Dermis blood vessel endothelial cell (primary cell): ENCODE measurements at places on chromosomes 11 and 22.

- no peak for DNase-seq
Measured at GRCh38 chr22:33288078-33288477, 229.9 kb upstream of the SYN3 start.

DNA sequence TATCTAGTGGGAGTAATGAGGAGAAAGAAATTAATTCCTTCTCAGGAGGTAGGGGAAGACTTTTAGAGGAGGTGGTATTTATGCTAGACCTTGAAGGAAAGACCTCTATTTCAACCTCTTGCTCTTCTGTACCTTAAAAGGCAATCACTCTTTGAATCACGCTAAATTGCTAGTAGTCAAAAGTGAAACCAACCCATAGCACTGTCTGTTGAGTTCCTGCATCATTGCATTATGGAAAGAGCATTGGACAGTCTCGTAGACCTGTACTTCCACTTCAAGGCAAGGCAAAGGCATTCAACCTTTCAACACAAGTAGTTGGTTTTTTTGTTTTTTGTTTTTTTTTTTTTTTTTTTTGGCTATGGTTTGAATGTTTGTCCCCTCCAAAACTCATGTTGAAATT is 770.4 kb downstream of the ETS1 start:
- DNase-seq = no peak

- no peak for DNase-seq
Measured at GRCh38 chr22:33240888-33241475, 182.8 kb upstream of the SYN3 start.

DNA sequence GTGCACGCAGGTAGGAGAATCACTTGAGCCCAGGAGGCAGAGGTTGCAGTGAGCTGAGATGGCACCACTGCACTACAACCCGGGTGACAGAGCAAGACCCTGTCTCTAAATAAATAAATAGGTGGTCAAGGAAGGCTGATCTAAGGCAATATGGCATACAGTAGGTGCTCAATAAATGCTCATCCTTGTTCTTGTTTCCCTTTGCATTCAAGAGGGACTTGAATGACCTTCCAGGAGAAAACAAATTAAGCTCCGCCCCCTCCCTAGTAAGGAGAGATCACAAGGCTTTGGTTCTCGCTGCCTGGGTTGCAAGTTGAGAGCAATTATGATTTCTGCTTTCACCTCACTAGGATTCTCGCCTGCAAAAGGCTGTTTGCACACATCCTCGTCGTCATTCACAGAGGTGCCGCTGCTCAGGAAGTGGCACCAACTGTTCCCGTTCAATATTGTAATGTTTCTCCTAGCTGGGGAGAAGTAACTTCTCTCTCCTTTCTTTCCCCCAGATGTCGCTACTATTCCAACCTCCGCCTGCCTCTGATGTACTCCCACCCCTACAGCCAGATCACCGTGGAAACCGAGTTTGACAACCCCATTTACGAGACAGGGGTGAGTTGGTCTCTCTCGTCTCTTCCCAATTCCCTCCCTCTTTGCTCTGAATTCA is 51.8 kb upstream of the ASPHD2 start:
- no peak for DNase-seq

DNA sequence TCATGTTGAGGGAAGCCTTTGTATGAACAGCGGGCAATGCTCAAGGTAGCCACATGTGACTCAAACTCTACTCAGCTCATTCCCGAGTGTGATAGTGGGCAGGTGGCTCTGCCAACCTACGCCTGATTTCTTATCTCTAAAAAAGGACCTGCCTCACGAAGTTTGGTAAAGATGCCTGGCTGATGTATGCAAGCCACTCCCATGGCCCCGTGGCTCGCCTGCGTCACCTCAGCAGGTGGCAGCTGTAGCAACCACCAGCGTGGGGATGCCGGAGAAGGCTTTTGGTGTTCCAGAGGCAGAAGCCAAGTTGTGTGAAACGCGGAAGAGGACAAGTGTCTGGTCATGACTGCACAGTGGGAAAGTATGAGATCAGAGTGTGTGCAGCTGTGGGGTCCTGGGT is 5.4 kb downstream of the FADS2 start:
- DNase-seq = no peak

DNA sequence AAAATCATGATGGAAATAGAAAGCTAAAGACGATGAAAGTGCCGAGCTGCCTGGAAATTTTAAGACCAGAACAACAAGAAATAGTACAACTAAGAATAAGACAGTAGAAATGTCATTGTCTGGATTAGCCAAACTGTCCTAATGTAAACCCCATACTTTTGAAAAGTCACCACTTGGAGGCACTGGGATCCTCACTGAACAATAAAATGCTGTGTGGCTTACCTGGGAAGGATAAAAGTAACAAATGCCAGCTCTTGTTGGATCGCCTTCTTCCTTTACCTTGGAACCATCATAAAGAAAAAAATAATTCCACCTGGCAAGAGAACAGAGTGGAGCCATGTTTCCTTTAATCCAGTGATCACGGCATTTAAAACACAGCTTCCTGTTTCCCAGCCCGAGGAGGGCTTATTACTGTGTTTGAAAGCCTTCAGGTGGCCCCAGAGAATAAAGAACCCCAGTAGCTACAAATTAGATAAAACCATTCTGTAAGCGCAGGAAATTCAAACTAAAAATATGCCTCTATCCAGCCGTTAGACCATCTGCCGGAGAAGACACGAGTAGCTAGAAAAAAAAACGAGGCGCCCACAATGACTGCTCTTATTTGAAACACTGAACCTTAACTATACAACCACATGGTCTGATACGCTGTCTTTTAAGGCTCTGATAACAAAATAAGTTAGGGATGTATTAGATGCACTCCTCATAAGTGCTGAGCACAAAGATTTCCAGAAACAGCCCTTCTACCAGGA is 4.4 kb downstream of the HPS4 start:
- DNase-seq = peak; percentile 32

- DNase-seq = peak; percentile 15
Measured at GRCh38 chr11:14029971-14030920, 67.7 kb downstream of the SPON1 start.

DNA sequence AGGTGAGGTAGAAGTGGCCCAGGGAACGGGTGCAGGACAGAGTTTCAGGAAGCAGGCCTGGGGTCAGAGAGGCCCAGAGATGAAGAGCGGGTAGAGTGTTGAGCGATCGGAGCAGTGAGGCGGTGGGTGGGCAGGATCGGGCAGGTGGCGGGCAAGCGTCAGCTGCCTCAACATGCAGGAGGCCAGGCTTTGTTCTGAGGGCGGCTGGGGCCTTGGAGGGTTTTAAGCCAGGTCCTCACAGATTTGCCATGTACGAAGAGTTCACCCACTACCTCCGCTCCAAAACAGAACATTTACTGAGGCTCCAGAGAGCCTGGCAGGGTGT is 29.4 kb downstream of the FLRT1 start:
- DNase-seq = no peak

- peak; percentile 82 for DNase-seq
Measured at GRCh38 chr11:105142167-105142566, 2.6 kb upstream of the CARD18 start.

- no peak for DNase-seq
Measured at GRCh38 chr11:130383344-130384211, 44.8 kb downstream of the ADAMTS8 start.

DNA sequence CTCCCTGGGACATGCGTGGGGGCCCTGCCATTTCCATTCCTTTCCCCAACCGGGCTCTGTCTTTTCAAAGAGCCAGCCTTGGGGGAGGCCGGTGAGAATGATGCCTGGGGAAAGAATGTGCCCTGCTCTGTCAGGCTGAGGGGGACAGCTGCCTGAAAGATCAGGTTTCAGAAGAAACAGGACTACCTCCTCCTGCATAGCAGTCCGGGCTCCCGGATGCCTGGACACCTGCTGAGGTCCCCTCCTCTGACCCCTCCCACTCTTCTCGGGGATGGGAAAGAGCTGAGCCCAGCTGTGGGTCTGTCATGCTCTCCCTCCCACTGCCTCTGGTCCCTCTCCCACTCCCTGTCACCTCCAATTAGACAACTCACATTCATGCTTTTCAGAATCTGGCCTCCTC is 41.8 kb upstream of the CDON start:
- DNase-seq = no peak

DNA sequence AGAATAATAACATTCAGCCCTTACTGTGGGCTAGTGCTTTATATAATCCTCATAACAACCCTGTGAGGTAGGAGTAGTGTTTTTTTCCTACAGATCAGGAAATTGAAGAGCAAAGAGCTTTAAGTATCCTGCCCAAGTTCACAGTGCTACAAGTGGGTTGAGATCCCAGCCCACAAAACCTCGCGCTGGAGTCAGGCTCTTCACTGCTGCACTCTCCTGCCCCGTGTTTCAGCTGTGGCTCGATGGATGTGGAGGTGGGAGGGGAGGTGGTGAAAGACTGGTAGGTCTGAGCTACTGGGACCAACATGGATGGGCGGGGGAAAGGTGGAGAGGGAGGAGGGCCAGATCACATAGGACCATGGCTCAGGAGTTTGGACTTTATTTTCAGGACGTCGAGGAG is 6.1 kb downstream of the ZNF408 start:
- DNase-seq = no peak

- peak; percentile 72 for DNase-seq
Measured at GRCh38 chr22:46737976-46738646, at the start of gene CERK. Gene CERK (minus strand): TSS chr22:46738252. CDS start chr22:46738148, 104 bp downstream.

DNA sequence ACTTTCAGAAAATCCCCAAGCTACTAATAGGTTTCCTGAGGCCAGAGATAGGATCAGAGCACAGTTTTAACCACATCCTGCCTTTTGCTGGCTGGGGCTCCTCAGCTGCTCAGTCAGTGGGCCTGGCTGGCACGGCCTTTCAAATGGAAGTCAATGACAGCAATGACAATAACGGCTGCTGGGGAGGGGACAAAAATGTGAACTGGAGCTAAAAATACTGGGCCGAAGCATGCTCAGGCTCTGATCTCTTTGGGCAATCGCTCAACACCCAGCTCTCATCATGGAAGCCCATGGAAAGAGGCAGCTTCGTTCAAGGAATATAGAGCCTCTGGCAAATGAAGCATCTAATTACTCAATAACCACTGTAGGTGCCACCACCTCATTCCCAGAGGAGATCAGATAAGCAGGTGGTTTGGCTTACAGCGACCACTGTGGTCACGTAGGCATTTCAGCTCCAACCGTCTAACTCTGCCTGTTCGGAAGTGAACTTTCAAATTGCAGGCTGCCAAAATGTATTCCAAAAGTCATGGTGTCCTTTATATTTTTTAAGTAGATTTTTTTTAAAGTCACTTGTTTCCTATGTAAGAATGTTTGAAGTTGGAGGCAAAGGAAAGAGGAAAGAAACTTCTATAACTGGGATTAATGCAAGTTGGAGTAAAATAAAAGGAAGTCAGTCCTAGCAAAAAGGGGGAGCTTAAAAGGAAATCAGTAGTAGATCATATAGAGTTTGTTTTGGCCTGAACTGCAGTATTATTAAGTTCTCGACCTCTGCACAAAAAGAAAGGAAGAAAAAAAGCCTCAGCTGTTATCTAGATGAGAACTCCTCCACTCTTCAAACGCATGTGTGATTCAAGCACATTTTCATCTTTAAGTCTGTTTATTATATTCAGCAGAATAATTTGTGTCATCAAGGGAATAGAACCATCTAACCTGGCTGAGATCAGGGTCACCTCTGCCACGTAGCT is 14.1 kb downstream of the WT1 start:
- DNase-seq = no peak

DNA sequence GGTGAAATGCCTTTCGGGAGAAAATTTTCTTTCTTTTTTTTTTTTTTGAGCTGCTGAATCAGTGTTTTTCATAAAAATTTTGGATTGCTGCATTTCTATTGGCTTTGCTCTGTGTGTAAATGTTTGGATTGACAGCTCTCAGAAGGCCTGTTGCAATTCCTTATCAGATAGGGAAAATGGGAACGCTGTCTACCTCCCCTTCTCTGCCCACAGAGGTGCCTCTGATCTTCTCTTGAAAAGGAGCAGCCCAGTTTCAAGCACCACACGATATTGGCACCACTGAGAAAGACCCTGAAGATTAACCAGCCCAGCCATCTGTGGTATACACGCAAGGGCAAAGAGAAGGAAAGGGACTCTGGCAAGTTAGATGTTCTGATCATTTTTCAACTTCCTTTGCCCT is 1272.2 kb downstream of the LRRC4C start:
- no peak for DNase-seq

- DNase-seq = no peak
Measured at GRCh38 chr11:70751142-70751734, 352.9 kb downstream of the CTTN start.

GRCh38 chr11:103325686-103326069 is 216.5 kb downstream of the DYNC2H1 start:
- no peak for DNase-seq

- no peak for DNase-seq
Measured at GRCh38 chr22:38131399-38131798, 20.9 kb upstream of the BAIAP2L2 start.

- DNase-seq = no peak
Measured at GRCh38 chr22:44248926-44249325, 63.8 kb downstream of the SHISAL1 start.

- DNase-seq = peak; percentile 28
Measured at GRCh38 chr11:76380159-76380976, 564 bp downstream of the THAP12 start.

DNA sequence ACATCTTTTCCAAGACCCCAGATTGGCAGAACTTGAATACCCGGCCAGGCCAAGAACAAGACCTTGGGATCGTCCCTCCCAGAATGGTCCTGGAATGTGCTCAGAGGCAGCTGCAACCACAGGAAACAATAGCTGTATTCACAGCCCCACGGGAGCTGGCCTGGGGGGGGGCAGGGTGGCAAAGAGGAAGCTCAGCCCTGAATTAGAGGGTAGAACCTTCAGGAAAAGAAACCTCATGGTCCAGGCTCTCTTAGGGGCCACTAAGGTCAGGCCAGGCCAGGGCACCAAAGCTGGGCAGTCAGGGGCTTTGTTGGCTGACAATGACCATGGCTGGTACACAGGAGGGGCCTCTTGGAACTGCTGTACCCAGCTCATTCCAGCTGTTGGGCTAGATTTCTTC is 17.3 kb downstream of the RPL27A start:
- DNase-seq = peak; percentile 63

DNA sequence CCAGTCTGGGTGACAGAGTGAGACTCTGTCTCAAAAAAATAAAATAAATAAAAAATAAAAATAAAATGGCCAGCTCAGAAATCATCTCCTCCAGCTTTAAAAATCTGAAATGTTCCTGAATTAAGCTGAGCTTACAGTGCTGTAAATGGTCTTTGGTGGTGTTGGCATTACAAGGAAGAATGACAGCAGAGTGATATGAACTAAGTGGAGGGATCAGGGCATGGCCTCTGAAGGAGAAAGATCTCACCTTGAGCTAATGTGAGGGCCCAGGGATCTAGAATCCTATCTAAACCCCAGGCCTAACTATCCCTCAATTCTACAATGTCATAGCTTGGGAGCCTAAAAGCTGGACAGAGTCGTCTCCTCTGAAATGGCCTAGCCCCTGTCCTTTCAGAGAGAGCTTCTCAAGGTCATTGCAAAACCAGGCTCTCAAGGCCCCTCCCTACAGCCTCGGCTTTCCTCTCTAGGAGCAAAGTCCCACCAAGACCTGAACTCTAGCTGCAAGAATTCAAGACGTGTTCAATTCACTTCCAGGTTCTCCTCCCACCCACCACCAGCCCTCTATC is 345.4 kb downstream of the BUD13 start:
- no peak for DNase-seq

GRCh38 chr11:43944761-43945311 is 2.4 kb downstream of the C11orf96 start:
- DNase-seq = peak; percentile 79

- peak; percentile 96 for DNase-seq
Measured at GRCh38 chr22:20509344-20510047, 2.1 kb downstream of the MED15 start.

GRCh38 chr11:70584498-70585235 is 186.3 kb downstream of the CTTN start:
- DNase-seq = no peak

- DNase-seq = no peak
Measured at GRCh38 chr11:131855320-131855719, 484.9 kb downstream of the NTM start.
